ENCODE measurements at places on chromosomes 6 and 20.

- DNase-seq: no peak
Measured at GRCh38 chr20:20343932-20344331, 24.0 kb upstream of the INSM1 start.

- DNase-seq: no peak
Measured at GRCh38 chr6:106422534-106422933, 62.0 kb downstream of the CRYBG1 start.

GRCh38 chr6:30200551-30201281 is 12.5 kb downstream of the TRIM26 start:
- peak; percentile 45 for DNase-seq

DNA sequence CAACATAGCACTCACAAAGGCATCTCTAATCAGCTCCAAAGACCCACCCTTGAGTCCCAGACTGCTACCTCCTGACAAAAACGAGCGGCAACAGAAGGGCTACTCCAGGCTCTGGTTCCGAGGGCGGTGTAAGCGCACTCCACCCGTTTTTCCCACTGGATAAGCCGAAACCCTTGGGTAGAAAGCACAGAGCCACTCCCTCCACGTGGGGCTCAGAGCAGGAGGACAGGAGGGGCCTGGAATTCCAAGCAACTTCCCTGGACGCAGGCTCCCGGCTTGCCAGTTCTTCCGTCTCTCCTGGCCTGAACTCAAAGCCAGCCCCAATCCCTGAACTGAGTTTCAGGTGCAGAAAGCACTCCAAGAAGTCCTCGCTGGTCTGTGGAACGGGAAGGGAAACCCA is 7.4 kb downstream of the GMEB2 start:
- no peak for DNase-seq

DNA sequence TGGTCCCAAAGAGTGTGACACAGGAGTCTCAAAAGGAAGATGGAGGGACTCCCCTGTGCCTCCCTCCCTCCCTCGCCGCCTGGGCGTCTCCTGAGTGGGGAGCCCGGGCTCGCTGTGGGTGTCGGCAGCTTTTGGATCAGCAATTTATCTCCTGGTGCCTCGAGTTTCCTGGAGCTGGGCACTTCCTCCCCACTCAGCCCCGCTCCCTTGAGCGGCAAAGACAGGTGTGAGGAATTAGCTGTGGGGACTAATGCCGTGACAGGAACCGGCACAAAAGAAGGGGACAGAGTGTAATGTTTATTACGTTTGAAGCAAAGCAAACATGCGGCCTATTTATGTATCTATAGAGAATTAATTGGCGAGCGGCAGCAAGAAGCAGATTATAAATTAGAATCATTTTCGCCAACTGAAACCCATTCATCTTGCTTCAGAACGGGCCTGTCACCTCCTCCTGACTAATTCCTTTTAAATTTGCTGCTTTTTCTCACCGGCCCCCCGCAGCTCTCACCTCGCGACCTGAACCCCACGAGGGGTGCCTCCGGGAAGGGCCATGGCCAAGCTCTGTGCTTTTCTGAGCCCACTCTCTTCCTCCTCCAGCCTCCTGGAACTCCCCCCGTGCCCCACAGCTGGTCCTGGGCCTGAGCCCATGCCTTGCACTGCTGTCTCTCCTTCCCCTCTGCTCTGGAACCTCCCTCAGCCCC is 8.8 kb upstream of the CDH22 start:
- DNase-seq: no peak

- DNase-seq: no peak
Measured at GRCh38 chr20:58703765-58704371, 11.3 kb downstream of the NPEPL1 start.

DNA sequence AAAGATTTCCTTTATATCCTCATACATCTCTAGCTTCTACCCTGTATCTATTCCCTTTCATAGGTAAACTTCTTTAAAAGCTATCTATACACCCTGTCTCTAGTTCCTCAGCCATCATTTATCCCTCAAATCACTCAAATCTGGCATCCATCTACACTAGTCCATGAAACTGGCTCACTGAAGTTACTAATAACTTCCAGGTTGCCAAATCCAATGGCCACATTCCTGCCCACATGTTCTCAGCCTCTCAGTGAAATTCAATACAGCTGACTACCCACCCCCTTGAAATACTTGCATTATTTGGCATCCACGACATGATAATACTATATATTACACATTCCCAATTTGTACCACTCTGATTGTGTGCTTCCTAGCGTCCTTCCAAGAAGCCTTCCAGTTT is 8.7 kb downstream of the REPS1 start:
- DNase-seq: no peak

GRCh38 chr6:28543651-28544610 is 18.2 kb downstream of the GPX5 start:
- DNase-seq: no peak

DNA sequence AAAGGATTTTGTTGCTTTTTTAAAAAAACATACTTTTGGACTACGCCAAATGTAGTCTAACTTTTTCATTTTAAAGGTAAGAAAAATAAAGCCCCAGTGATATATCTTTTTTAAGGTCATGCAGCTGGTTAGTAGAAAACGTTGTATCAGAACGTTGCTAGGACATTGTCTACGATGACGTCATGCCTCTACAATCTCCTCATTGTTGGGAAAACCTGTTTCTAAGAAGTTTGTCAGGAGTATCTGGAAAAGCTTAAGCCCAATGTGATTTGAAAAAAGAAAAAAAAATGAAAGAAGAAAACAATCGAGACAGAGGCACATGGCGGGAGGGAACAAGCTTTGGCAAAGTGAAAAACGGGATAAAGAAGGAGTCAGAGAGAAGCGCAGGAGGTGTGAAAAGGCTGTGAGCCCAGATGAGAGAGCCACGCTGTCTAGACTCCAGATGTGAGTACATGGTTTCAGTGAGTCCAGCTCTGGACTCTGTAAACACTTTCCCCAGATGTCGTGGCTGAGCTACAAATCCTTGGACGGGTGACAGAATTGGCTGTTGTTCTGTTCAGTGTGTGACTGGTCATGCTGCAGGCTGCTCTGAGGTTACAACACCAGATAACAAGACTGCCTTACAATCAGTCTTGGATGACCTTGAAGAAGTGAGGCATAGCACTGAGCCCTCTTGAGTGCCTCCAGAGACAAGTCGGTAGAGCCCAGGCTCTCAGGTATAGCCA is 656.7 kb upstream of the ID4 start:
- DNase-seq: no peak

DNA sequence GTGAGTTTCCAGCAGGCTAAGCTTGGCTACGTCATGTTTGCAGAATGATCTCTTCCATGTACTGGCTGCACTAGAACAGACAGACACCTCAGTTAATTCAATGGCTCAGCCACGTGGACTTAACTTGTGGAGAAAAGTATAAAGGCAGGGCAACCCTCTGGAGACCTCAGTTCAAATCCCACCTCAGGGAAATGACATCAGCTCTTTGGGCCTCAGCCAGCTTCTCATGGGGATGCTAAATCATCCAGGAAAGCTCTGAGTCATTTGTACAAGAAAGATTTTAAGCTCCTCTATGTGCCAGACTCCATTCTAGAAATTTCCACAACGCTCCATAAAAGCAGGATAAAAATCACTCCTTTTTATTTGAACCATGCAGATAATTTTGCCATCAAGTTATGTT is 128.5 kb upstream of the SALL4 start:
- DNase-seq: no peak

DNA sequence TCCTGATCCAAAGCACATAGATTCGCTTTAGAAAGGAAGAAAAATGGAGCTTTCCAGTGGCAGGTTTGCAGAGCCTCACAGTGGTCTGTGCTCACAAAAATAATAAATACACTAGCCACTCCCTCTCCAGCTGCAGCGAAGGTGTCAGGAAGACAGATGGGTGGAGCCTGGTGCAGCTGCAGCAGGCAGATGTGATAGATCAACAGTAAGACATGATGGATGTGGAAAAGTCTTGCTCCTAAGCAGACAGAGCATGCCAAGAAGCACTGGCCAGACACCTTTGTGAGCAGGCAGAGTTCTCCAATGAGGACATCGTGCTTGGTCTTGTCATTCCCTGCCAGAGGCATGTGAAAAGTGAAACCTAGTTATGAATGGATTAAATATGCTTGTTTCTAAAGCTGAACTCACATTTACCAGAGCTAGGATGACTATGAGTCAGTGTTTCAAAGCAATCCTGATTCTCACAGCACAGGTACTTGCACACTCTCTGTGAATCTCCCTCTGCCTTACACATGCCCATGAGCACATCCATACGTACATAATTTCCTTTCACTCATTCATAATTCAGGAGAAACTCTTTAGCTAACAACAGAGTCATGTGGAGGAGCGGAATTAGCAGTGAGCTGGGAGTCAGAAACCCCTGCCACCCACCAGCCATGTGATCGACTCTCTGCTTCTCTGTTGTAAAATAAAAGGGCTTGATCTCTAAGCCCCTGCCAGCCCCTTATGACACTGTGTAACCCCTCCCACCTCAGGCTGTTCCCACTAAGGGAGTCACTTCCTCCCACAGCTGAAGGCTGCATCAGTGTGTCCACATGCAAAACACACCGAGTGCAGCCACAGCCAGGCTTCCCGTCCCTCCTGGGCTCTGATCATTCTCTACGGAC is 111.2 kb downstream of the SCML4 start:
- no peak for DNase-seq

GRCh38 chr20:47228654-47229053 is 127.8 kb downstream of the ZMYND8 start:
- no peak for DNase-seq

Data from memory B cell (primary cell).